COLO829 (cell line): ENCODE measurements at places on chromosomes 3 and 15.

DNA sequence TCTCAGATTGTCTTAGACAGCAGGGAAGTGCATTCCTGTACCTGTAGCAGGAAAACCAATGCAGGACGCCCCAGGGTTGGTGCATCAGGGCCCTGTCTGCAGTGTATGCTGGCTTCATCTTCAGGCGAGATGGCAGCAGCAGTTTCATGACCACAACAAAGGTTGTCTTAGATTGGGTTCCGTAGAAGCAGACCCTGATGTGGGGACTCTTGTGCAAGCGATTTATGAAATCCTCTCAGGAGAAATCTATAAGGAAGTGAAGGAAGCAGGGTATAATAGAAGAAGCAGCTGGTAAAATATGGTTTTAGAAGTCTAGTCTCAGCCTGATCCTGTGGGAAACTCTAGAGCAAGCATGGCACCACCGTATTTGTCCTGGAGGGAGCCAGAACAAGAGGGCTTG lies 25.0 kb downstream of the DNAH1 start:
- DNase-seq, result no peak

GRCh38 chr15:26724381-26725150 lies 48.3 kb downstream of the GABRB3 start:
- DNase-seq, result no peak

- no peak for DNase-seq
Measured at GRCh38 chr3:37129871-37130270, 44.5 kb downstream of the LRRFIP2 start.

DNA sequence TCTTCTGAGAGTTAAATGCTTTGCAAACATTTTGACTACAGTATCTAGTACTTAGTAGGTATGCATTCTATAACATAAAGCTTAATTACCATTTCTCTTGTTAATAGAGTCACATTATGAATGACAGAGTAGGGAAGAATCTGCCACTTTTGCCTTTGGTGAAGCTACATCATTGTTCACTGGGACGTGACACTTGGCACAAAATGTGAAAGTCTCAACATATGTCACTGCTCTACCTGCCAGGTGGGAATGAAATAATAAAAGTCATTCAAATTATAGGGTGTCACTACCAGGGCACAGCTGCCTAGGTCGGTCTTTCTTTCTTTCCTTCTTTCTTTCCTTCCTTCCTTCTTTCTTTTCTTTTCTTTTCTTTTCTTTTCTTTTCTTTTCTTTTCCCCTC lies 17.6 kb downstream of the GPR87 start:
- no peak for DNase-seq

GRCh38 chr15:93855181-93855826 lies 376.1 kb upstream of the MCTP2 start:
- DNase-seq, result no peak

GRCh38 chr3:146912241-146913015 lies 307.3 kb upstream of the PLSCR5 start:
- peak; percentile 63 for DNase-seq

DNA sequence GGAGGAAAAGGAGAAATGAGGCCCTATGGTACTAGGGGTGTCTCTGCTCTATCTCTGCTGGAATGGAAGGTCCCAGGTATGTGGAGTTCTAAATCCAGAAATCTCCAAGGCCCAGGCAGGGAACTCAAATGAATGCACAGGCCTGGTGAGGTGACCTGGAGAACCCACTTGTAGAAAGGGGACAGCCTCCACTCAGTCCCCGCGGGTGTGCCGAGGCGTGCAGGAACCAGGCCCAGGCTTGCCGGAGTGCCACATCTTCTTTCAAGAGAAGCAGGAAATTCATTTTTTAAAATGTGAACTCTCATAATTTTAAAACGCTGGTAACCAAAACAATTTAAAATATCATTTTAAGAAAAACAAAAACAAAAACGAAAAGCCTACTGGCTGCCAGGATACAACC lies 32.2 kb upstream of the ADCY5 start:
- DNase-seq, result no peak

DNA sequence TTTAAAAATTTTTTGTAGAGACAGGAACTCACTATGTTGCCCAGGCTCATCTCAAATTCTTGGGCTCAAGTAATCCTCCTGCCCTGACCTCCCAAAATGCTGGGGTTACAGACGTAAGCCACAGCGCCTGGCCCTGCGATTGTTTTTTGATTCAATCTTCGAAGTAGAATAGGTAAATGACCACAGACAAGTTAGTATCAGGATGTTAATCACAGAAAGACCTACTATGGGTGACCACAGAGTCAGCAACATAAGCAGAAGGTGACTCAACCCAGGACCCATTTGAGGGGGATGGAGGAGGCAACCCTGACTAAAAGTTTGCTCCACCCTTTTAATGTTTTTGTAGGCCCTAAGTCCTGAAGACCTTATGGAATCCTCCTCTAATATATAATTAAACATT lies 10.0 kb upstream of the USP3 start:
- DNase-seq, result no peak

GRCh38 chr3:17183951-17184550 lies 299.3 kb downstream of the PLCL2 start:
- no peak for DNase-seq

DNA sequence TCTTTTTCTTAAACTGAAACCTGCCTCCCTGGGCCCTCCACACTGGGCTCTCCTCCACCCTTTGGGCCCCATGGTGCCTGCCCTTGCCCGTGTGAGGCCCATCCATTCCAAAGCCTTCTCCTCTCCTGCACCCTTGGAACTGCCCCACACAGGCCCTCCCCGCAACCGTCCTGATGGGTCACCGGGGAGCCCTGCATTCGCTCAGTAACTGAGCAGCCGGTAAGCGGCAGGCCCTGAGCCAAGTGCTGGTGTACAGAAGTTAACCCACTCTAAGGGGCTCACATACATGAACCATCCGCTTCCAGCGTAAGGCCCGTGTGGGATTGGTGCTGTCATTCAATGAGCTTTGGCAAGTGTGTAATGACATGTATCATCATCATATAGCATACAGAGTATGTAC lies 5.4 kb upstream of the LRRC15 start:
- DNase-seq, result no peak

- no peak for DNase-seq
Measured at GRCh38 chr3:194321693-194322640, 29.2 kb downstream of the CPN2 start.

- no peak for DNase-seq
Measured at GRCh38 chr15:25169318-25169717, 214.5 kb downstream of the SNRPN start.

- DNase-seq, result no peak
Measured at GRCh38 chr3:186254676-186255650, 107.1 kb downstream of the DGKG start.

DNA sequence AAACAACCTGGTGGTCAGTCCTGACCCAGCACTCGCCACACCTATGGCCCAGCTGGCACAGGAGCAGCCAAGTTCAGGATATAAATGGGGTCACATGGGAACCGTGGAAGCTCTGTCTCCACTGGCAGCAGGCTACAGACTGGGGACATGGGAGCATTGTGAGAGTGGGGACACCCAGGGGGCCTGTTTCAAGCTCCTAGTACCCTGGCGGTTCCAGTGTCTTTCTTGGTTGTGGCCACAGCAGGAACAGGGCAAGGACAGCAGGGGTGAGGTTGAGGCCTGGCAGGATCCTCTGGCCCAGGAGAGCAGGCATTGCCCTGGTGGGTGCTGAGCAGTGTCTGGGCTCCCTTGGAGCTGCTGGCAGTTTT lies 1.9 kb downstream of the CSK start:
- no peak for DNase-seq

GRCh38 chr3:106086038-106086437 lies 217.2 kb upstream of the CBLB start:
- DNase-seq, result no peak

DNA sequence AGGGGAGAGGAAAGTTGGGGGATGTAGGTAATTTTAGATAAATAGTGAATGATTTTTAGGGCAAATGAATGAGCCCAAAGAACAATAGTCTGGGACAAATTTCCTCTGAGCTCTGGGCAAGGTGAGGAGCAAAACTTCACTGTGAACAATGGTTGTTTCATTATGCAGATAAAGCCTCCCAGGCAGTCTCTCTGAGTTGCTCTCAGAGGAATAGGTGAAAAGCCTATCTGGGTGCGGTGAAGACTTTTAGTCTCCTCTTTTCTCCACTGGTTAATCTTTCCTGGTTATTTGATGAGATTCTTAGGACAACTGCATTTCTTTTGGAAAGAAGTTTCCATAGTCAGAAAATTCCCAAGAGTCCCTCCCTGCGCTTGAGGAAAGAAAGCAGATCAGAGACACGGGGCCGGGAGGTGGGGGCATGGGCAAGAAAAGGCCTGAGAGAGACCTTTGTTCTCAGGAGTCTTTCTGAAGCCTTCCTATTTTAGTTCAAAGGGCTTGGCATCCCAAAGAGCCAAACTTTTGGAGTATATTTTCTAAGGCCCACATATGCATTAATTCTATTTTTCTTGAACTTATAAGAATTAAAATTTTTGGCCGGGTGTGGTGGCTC lies 353.6 kb upstream of the SLCO3A1 start:
- peak; percentile 84 for DNase-seq

DNA sequence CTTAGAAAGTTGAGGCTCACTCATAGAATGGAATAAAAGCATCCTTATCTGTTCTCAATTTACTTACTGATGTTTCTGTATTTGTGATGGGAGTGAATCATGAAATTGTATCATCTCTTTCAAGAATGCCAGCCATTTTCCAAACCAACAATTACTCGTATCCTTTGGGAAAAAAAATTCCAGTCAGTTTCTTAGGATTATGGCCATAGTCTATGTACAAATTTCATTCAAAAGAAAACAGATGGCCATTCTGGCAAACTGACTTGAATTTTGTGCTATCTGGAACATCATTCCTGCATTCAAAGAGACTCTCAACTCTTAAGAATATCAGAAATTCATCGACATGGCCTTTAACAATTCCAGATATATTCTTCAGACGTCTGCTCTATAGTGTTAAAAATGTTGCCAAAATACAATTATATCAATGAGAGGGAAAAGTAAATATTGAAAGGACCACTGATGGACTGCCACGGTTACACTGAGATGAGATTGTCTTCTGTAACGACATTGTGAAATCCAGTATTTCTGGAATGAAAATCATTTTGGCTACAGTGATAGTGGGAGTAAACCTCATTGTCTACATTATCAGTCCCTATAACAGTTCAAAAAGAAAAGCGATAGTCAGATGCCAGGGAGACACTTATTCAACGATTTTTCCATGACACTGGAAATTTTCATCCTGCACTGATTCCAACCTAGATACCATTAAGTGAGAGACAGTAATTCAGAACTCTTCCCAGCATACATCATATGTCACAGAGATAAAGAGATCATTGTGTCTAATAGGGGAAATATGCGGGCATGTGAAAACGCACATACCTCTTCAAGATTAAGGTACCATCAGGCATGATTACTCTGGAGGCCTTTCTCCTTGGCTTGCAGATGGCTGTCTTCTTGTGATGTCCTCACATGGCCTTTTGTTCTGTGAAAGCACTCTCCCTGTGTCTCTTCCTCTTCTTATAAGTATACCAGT lies 953.8 kb upstream of the ALCAM start:
- DNase-seq, result peak; percentile 21

GRCh38 chr3:49469037-49469935 lies 781 bp upstream of the DAG1 start:
- peak; percentile 78 for DNase-seq

GRCh38 chr15:31197497-31198414 lies 96.2 kb upstream of the TRPM1 start:
- DNase-seq, result peak; percentile 17

DNA sequence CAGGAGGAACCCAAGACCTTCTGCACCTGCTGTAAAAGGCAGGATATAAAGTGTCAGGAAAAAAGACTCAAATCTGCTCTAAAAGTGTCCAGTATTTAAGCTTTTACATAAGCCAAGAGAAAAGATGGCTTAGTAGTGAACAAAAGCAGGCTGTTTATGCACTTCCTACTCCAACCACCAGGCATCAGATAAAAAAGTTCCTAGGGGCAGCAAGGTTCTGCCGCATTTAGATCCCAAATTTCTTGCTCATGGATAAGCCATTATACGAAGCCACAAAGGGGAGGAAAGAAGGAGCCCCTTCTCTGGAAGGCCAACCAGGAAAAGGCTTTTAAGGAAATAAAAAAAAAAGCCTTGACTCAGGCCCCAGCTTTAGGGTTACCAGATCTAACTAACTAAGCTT lies 10.6 kb upstream of the SLC9C1 start:
- no peak for DNase-seq

DNA sequence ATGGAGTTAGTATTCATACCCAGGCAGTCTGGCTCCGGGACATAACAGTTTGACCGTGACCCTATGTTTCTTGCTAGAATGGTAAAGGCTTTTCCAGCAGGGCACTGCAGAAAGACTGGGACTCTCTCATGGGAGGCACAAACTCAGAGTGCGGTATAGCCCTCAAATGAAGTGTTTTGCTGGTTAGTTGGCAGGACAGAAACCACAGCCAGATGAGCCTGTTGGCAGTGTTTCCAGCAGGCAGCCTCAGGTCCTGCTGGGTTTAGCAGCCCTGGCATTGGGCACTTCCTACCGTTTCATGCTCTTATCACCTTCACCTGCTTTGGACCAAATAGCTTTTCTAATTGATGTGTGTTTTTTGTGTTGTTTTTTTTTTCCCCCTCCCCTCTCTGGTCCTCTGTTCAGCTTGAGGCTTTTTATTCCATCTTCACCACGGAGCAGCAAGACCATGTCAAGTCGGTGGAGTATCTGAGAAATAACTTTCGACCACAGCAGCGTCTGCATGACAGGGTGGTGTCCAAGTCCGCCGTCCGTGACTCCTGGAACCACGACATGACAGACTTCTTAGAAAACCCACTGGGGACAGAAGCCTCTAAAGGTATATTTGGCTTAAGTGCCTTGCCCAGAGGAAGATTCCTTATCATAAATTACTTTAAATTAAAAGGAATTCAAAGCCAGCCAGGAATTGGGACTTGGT lies 205.6 kb downstream of the FEZF2 start:
- DNase-seq, result no peak

GRCh38 chr3:55074796-55075195 lies 146.9 kb upstream of the LRTM1 start:
- DNase-seq, result no peak

- DNase-seq, result no peak
Measured at GRCh38 chr3:126539558-126540250, 15.7 kb downstream of the CHST13 start.
